ENCODE measurements at places on chromosomes 5 and 9.

DNA sequence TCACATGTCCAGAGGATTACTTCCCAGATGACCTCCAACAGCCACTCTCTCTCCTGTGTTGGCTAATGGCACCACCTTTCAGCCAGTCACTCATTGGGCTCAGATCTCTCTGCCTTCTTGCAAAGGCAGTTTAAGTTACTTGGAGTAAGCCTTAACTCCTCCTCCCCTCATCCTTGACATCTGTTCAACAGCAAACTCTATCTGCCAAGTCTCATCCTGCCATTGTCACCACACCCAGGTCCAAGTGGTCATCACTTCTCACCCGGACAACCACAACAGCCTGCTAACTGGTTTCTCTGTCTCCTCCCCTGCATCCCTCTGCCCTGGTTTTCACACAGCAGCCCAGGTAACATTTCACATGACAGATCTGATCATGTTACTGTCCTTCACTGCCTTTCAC is 58.5 kb downstream of the DCP2 start:
- no peak overlapping the region for H3K4me3 ChIP-seq
- H3K27me3 ChIP-seq, result peaks cover 10% of the 10 kb centered on the region
- no peak overlapping the region for H3K27ac ChIP-seq
- no peaks in the 10 kb centered on the region for H3K36me3 ChIP-seq

GRCh38 chr5:168054091-168054490 is 237.4 kb upstream of the WWC1 start:
- H3K36me3 ChIP-seq, result no peaks in the 10 kb centered on the region
- no peak overlapping the region for H3K4me3 ChIP-seq
- no peaks in the 10 kb centered on the region for H3K4me1 ChIP-seq
- DNase-seq, result no peak
- H3K27ac ChIP-seq, result no peak overlapping the region

DNA sequence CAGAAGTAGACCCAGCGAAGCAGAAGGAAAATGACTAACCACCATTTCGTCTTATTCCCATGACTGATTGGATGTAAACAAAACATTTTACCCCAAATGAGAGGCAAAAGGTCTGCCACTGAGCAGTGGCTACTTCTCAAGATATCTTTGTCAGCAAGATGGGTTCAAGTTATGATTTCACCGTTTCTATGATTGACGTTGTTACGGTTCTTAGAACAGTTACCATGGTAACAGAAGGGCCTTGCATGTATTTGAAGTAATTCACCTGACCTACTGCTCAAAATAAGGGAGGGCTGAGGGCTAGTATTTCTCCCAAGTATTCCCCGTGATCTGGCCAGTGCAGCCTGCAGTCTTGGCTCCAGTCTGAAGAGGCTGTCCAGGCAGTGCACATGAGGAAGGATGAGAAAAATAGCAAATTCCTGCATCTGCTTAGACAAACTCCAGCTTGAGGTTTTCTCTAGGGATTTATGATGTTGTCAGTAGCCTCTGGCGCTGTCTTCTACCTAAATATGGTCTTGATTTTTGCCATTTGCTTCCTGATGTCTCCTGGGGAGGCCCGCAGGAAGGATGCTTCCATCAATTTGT is 372.7 kb downstream of the TMEM38B start:
- no peak for DNase-seq
- H3K36me3 ChIP-seq, result no peaks in the 10 kb centered on the region
- no peak overlapping the region for H3K4me3 ChIP-seq
- no peak overlapping the region for H3K27ac ChIP-seq
- H3K27me3 ChIP-seq, result no peaks in the 10 kb centered on the region
- H3K4me1 ChIP-seq, result no peaks in the 10 kb centered on the region

DNA sequence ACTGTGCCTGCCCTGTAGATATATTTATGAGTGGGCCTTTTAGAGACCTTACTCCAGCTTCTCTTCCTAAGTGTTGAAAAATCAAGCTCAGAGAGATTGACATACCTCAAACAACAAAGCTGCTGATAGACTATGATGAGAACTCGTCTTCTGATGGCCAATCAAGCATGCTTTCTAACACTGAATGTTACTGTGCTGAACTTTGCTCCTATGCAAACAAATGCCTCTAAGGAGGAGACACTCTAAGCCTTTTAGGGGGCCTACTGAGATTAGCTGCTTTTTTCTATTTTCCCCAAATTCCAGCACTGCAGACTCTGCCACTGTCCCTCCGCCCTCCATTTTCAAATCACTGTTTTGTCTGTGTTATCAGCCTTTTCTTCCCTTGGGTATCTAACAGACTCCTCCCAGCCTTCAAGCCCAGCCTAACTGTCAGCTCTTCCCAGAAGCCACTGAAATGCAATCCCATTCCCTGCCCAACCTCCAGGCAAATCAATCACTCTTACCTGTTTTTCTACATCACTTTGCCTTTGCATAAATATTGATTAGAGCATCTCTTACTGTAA is 39.5 kb downstream of the TXNDC8 start:
- no peak overlapping the region for H3K4me3 ChIP-seq
- no peaks in the 10 kb centered on the region for H3K4me1 ChIP-seq
- no peaks in the 10 kb centered on the region for H3K27me3 ChIP-seq
- no peak for DNase-seq
- no peak overlapping the region for H3K27ac ChIP-seq
- H3K36me3 ChIP-seq, result no peaks in the 10 kb centered on the region

- H3K36me3 ChIP-seq, result no peaks in the 10 kb centered on the region
- H3K27me3 ChIP-seq, result no peaks in the 10 kb centered on the region
Measured at GRCh38 chr5:104223885-104224773, 661.5 kb upstream of the NUDT12 start.

GRCh38 chr9:82255481-82256176 is 267.1 kb downstream of the SPATA31D1 start:
- peaks cover 6% of the 10 kb centered on the region for H3K4me1 ChIP-seq
- no peak overlapping the region for H3K4me3 ChIP-seq
- DNase-seq, result no peak
- no peaks in the 10 kb centered on the region for H3K36me3 ChIP-seq
- no peak overlapping the region for H3K27ac ChIP-seq

DNA sequence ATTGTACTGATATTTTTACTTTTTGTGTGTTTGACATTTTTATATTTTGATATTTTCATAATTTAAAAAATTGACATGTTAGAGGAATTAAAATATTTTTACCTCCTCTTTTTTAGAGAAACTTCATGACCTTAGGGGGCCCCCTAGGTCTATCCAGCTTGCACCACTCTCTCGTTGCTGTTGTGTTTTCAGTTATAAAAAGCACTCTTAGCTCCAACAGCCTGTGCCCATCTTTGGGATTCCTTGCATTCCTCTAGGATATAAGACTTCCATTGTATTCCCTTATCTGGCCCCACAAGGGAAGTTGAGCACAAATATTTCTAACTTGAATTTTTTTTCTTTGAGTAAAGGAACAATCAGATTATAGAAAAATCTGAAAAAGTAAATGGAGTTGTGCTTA is 245.3 kb downstream of the SH3GL2 start:
- H3K27me3 ChIP-seq, result peaks cover 6% of the 10 kb centered on the region
- no peaks in the 10 kb centered on the region for H3K4me1 ChIP-seq
- H3K4me3 ChIP-seq, result no peak overlapping the region
- H3K27ac ChIP-seq, result no peak overlapping the region
- H3K36me3 ChIP-seq, result no peaks in the 10 kb centered on the region

- H3K4me1 ChIP-seq, result no peaks in the 10 kb centered on the region
- H3K4me3 ChIP-seq, result no peak overlapping the region
- H3K27ac ChIP-seq, result no peak overlapping the region
- H3K36me3 ChIP-seq, result no peaks in the 10 kb centered on the region
Measured at GRCh38 chr5:91119217-91119616, 263.9 kb downstream of the ARRDC3 start.

DNA sequence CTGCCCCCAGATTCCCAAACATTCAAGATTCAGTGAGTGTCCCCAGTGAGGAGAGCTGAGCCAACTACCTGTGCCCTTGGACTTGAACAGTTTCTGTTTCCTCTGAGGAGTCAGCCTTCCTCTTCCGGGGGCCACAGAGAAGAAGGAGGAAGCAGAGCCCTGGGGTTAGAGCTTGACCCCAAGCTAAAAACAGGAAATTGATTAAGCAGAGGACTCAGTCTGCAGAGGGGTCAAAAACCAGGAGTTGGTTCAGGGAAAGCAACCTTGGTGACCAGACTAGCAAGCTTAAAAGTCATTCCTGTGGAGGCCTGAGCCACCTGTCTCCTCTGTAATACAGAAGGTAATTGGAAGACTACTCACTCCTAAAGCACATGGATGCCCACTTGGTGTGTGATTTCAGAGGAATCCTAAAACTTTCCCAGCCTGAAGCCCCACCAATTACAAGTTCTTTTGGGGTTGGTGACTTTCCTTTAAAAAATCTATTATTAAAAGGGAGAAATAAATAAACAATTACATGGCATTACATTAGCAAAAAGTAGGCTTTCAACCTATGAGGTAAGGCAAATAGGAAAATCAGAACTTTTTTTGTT is 64.2 kb upstream of the SELENOP start:
- H3K4me1 ChIP-seq, result peaks cover 2% of the 10 kb centered on the region
- H3K4me3 ChIP-seq, result no peak overlapping the region
- H3K27ac ChIP-seq, result no peak overlapping the region
- H3K36me3 ChIP-seq, result no peaks in the 10 kb centered on the region

GRCh38 chr5:169146158-169146557 is 154.8 kb downstream of the SLIT3 start:
- H3K4me3 ChIP-seq, result no peak overlapping the region
- no peaks in the 10 kb centered on the region for H3K36me3 ChIP-seq
- H3K27ac ChIP-seq, result no peak overlapping the region

GRCh38 chr5:119452060-119452372 is 281 bp upstream of the HSD17B4 start:
- no peaks in the 10 kb centered on the region for H3K27me3 ChIP-seq
- no peak for DNase-seq
- peak overlapping the region; percentile 94 for H3K27ac ChIP-seq
- H3K36me3 ChIP-seq, result peaks cover 10% of the 10 kb centered on the region
- peak overlapping the region; percentile 92 for H3K4me3 ChIP-seq

- H3K36me3 ChIP-seq, result peaks cover 12% of the 10 kb centered on the region
- no peak overlapping the region for H3K27ac ChIP-seq
- H3K27me3 ChIP-seq, result peaks cover 8% of the 10 kb centered on the region
- no peaks in the 10 kb centered on the region for H3K4me1 ChIP-seq
- no peak for DNase-seq
Measured at GRCh38 chr9:75186767-75187380, 98.6 kb downstream of the OSTF1 start.

GRCh38 chr9:68844631-68845612 is 139.9 kb downstream of the PIP5K1B start:
- peaks cover 52% of the 10 kb centered on the region for H3K4me1 ChIP-seq
- peak overlapping the region; percentile 86 for H3K27ac ChIP-seq
- H3K27me3 ChIP-seq, result no peaks in the 10 kb centered on the region
- H3K4me3 ChIP-seq, result peak overlapping the region; percentile 55

DNA sequence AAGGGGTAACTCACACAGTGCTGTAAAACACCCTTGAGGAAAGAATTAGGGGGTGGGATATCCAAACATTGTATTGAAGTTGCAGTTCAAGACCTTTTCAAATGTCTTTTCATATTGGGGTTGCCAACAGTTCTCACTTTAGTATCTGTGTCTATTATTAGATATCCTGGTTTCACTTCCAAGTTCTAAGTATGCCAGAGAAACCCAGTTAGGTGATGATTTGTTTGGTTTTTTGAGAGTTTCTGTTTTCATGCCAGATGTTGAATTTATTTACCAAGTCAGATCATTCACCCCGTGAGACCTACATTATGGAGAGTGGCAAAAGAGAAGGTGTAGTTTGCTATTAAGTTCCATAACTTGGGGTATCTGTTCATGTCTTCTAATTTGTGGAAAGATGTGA is 64.5 kb downstream of the C9orf152 start:
- no peak for DNase-seq
- peaks cover 64% of the 10 kb centered on the region for H3K4me1 ChIP-seq
- H3K36me3 ChIP-seq, result peaks cover 69% of the 10 kb centered on the region
- peak overlapping the region; percentile 58 for H3K4me3 ChIP-seq
- no peaks in the 10 kb centered on the region for H3K27me3 ChIP-seq
- H3K27ac ChIP-seq, result peak overlapping the region; percentile 89

DNA sequence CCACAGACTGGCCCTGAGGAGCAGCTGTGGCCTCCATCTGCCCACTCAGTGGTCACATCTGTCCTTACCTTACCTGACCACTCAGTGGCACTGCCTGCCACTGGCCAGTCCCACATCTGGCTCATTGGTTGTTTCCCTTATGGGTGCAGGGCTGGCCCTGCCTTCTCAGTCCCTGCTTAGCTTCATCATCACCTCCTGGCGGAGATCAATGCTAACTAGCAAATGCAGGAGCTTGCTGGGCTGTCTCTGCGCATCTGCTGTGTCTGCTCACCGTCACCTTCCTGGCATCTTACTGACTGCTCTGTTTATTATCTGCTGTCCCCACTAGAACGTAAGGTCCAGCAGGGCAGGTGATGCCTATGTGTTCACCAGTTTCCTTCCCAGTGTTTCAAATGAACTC is 356.9 kb downstream of the SEMA5A start:
- DNase-seq, result no peak
- H3K36me3 ChIP-seq, result no peaks in the 10 kb centered on the region
- peaks cover 6% of the 10 kb centered on the region for H3K27me3 ChIP-seq
- H3K4me3 ChIP-seq, result no peak overlapping the region

DNA sequence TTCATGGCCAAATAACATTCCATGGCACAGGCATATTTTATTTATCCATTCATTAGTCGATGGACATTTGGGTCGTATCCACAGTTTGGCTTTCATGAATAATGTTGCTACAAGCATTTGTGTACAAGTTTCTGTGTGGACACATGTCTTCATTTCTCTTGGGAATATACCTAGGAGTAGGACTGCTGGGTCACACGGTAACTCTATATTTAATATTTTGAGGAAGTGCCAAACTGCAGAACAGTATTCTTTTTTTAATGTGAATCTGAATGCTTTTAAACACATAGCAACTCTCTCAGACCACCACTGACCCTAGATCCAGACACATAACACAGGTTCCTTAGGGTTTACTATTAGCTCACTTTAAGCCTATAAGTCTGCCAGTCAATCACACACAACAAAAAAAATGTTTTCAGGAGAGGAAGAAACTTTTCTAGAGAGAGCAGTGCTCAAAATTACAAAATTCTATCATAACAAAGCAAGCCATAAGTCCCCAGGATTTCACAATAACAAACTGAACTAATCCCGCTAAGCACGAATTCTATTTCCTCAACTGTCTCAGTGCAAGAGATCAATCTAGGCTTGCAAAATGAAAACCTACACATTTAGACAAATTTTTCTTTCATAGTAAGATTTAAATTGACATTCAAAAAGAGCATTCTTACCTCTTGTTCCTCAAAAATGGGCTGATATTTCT is 41.8 kb upstream of the GABBR2 start:
- H3K4me3 ChIP-seq, result no peak overlapping the region
- no peaks in the 10 kb centered on the region for H3K27me3 ChIP-seq
- no peaks in the 10 kb centered on the region for H3K4me1 ChIP-seq

DNA sequence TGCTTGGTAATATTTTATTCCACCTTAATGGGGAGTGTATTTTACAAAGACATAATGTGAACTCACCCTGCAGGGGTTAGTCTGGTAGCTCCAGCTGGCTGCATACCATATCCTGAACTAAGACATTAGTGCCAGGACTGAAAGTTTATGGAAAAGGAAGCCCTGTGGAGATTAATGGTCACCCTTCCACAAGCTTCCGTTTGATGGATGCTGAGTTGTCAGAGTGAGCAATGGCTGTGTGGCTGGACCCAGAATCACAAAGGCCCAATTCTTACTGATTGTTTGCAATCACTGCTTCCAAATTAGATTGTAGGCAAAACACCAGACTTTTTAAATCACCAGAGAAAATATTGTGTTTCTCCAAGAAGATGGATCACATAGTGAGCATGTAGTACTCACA is 90.1 kb upstream of the TRPC7 start:
- H3K4me3 ChIP-seq, result no peak overlapping the region
- H3K27ac ChIP-seq, result no peak overlapping the region
- DNase-seq, result no peak
- H3K36me3 ChIP-seq, result no peaks in the 10 kb centered on the region
